ENCODE measurements at places on chromosomes 1 and 21.

GRCh38 chr1:51313961-51314777 is 16.2 kb downstream of the TTC39A start:
- no peak for DNase-seq
- H3K36me3 ChIP-seq, result no peaks in the 10 kb centered on the region
- H3K27me3 ChIP-seq, result no peaks in the 10 kb centered on the region
- no peak overlapping the region for H3K27ac ChIP-seq

- no peak overlapping the region for H3K4me3 ChIP-seq
- DNase-seq, result no peak
- peaks cover 13% of the 10 kb centered on the region for H3K4me1 ChIP-seq
- H3K27me3 ChIP-seq, result no peaks in the 10 kb centered on the region
- H3K36me3 ChIP-seq, result peaks cover 31% of the 10 kb centered on the region
Measured at GRCh38 chr1:30977105-30977504, 68.5 kb upstream of the SDC3 start.

DNA sequence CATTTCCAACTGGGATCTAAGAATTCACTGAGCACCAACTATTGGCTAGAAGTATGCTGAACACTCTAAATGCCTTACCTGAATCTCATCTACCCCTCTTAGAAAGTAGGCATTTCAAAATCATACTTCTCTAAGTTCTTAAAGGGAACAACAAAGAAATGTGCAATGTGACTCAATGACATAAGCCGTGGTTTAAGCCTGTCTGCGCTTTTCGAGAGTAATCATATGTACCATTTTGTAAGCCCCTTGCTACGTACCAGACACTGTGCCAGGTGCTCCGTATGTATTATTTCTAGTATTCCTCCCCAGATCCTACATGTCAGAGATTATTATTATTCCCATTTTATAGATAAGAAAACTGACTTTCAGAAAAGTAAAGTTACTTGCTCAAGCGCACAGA is 454.2 kb downstream of the SETD4 start:
- no peak overlapping the region for H3K27ac ChIP-seq
- no peaks in the 10 kb centered on the region for H3K36me3 ChIP-seq
- H3K4me1 ChIP-seq, result no peaks in the 10 kb centered on the region
- peaks cover 29% of the 10 kb centered on the region for H3K27me3 ChIP-seq
- DNase-seq, result no peak

DNA sequence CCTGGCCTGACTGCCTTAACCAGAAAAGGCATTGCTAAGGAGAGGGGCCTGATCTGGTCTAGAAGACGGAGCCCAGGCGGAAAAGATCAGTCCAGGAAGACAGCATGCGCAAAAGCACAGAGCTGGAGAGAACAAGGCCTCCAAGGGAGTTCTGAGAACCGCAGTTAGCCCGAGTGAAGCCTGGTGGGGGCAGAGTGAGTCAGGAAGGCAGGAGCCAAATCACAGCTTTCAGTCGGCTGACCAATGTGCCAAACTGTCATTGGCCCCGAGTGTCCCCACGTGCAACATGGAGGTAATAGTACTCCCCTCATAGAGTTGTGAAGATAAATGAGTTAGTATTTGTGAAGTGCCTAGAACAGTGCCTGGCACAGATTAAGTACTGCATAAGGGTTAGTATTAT is 1.2 kb upstream of the TSPAN2 start:
- no peak for DNase-seq
- H3K4me1 ChIP-seq, result peaks cover 17% of the 10 kb centered on the region
- H3K4me3 ChIP-seq, result peak overlapping the region; percentile 91
- no peak overlapping the region for H3K27ac ChIP-seq
- H3K27me3 ChIP-seq, result no peaks in the 10 kb centered on the region

DNA sequence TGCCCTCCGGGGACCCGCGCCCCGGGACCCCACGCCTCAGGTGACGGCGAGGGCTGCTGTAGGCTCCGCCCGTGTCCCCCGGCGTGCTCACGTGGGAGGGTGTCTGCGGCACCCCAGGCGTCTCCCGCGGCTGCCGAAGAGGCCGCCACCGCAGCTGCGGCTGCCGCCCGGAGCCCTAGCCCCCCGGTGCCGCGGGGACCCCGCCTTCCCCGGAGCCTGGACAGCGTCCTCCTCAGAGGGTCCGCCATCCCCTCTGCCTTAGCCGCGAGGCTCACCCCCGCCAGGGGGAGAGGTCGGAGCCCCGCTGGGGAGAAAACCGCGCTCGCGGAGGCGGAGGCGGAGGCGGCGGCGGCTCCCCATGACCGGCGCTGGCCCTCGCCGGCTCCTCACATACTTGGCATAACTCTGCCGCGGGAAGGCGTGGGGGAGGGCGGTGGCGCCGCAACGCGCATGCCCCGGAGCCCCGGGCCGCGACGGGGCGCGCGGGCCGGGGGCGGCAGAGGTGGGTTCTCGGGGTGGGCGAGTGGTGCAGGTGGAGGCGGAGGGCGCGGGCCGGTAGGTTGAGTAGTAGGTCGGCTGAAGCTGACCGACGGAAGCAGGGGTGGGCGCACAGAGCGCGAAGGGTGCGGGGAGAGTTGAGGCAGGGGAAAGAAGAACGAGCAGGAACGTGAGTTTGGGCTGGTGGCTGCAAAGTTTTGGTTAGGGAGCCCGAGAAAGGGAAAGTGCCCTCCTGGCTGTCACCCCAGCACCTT is 700 bp upstream of the SYDE2 start:
- peak overlapping the region; percentile 100 for H3K27ac ChIP-seq
- no peaks in the 10 kb centered on the region for H3K36me3 ChIP-seq
- peak overlapping the region; percentile 98 for H3K4me3 ChIP-seq
- no peaks in the 10 kb centered on the region for H3K27me3 ChIP-seq

- H3K4me1 ChIP-seq, result peaks cover 1% of the 10 kb centered on the region
- H3K36me3 ChIP-seq, result no peaks in the 10 kb centered on the region
- H3K27ac ChIP-seq, result no peak overlapping the region
- H3K27me3 ChIP-seq, result peaks cover 14% of the 10 kb centered on the region
Measured at GRCh38 chr1:109716121-109716520, 4.1 kb downstream of the GSTM5 start.

DNA sequence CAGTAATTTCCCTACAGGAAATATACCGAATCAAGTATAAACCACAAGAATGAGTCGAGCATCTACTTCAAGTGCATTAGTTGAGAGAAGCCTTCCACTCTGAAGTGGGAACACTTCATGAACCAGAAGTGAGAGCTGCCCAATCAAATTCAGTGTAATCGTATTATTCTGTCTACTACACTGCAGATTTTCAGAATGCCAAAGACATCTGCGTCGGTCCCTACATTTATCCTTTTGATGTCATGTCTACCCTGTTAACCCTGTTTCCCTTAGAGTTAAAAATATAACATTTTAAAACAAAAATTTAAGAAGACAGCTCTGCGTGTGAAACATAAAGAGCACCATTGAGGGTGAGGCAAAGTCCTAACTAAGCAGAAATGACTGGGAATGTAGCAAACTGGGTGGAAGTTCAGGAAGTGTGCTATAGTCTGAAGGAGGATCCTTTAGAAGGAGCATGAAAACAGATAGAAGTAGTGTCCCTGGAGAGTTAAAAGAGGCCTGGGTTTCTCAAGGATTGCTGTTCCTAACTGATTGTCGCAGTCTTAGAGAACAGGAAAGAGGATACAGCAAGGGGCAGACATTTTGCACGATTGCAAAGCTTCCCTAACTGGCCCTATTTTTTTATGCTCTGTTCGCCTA is 291.2 kb downstream of the PTPRC start:
- no peak overlapping the region for H3K4me3 ChIP-seq
- H3K4me1 ChIP-seq, result peaks cover 2% of the 10 kb centered on the region
- no peaks in the 10 kb centered on the region for H3K27me3 ChIP-seq
- H3K36me3 ChIP-seq, result no peaks in the 10 kb centered on the region
- no peak overlapping the region for H3K27ac ChIP-seq
- no peak for DNase-seq

- H3K36me3 ChIP-seq, result no peaks in the 10 kb centered on the region
- DNase-seq, result no peak
- H3K4me3 ChIP-seq, result no peak overlapping the region
- H3K4me1 ChIP-seq, result no peaks in the 10 kb centered on the region
Measured at GRCh38 chr1:22584001-22584562, 20.8 kb downstream of the EPHA8 start.

- DNase-seq, result no peak
- no peak overlapping the region for H3K4me3 ChIP-seq
- no peak overlapping the region for H3K27ac ChIP-seq
- peaks cover 9% of the 10 kb centered on the region for H3K27me3 ChIP-seq
- peaks cover 6% of the 10 kb centered on the region for H3K4me1 ChIP-seq
- H3K36me3 ChIP-seq, result no peaks in the 10 kb centered on the region
Measured at GRCh38 chr1:240462766-240463395, 149.1 kb downstream of the GREM2 start.

DNA sequence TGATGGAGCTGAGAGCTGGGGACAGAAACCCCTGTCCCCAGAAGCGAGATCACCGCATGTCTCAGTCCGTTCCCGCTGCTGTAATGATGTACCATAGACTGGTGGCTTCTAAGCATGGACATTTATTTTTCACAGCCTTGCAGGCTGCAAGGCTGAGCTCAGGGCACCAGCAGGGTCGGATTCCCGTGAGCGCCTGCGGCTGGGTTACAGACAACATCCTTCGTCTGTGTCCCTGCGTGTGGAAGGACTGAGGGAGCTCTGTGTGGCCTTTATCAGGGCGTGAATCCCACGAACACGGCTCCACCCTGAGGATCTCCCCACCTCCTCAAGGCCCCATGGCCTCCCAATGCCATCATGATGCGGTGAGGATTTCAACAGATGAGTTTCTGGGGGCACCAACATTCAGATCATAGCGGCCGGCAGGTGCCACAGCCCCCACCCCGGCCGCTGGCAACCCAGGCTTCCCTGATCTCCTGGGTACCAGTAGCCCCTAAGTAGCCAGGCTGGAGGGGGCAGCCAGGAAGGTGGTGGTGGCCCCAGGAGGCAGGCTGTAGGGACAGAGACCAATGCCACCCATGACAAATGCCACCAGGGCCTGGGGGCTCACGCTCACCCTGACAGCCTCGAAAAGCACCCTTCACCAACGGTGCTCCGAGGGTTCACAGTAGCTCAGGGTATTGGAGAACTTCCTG is 104.4 kb downstream of the CRYAA start:
- H3K4me3 ChIP-seq, result no peak overlapping the region
- H3K27me3 ChIP-seq, result peaks cover 20% of the 10 kb centered on the region
- no peaks in the 10 kb centered on the region for H3K36me3 ChIP-seq
- peaks cover 2% of the 10 kb centered on the region for H3K4me1 ChIP-seq

- H3K36me3 ChIP-seq, result no peaks in the 10 kb centered on the region
- no peaks in the 10 kb centered on the region for H3K27me3 ChIP-seq
- DNase-seq, result no peak
- H3K4me3 ChIP-seq, result no peak overlapping the region
- no peak overlapping the region for H3K27ac ChIP-seq
Measured at GRCh38 chr1:197367627-197368026, 99.6 kb downstream of the CRB1 start.

DNA sequence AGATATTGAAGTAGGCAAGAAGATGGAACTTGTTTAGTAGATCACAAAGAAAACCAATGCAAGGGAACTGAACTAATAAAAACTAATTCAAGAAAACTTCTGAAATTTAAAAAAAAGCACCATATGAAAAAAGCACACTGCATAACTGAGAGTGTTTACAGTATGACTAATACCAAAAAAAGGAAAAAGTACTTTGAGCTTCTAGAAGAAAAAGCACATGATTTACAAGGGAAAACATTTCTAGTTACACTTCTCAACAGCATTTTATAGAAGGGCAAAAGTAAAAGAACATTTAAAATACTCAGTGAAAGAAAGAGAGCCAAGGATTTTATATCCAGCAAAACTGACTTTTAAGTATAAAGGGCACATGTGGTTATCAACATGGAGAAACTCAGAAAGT is 233.6 kb downstream of the RPS6KC1 start:
- H3K27ac ChIP-seq, result no peak overlapping the region
- H3K4me3 ChIP-seq, result no peak overlapping the region
- no peaks in the 10 kb centered on the region for H3K36me3 ChIP-seq
- no peak for DNase-seq
- H3K4me1 ChIP-seq, result peaks cover 3% of the 10 kb centered on the region

- no peaks in the 10 kb centered on the region for H3K4me1 ChIP-seq
- H3K4me3 ChIP-seq, result no peak overlapping the region
- H3K27me3 ChIP-seq, result peaks cover 24% of the 10 kb centered on the region
Measured at GRCh38 chr1:33624991-33625870, 152.8 kb downstream of the ZSCAN20 start.

- H3K36me3 ChIP-seq, result no peaks in the 10 kb centered on the region
- no peak for DNase-seq
- H3K4me3 ChIP-seq, result no peak overlapping the region
- H3K27ac ChIP-seq, result no peak overlapping the region
- peaks cover 15% of the 10 kb centered on the region for H3K27me3 ChIP-seq
Measured at GRCh38 chr1:86175756-86176155, 19.2 kb upstream of the COL24A1 start.

DNA sequence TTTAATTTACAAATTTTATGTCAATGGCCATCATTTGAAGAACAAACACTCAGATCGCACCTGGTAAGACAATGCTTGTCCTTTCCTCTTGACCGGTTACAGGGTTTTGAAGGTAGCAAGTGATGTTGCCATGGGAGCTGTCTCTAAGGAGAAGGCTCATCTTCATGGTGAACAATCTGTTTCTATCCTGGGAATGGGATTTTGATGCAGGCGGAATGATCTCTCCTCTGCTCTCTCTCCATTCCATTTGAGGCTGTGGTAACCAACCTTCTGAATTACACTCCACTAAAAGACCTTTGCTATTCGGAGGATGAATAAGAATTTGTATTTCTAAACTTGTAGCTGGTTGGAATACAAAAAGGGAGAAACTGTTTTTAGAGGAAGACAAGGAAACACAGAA is 57.9 kb upstream of the SLC5A9 start:
- H3K4me1 ChIP-seq, result peaks cover 16% of the 10 kb centered on the region
- no peak overlapping the region for H3K4me3 ChIP-seq
- no peaks in the 10 kb centered on the region for H3K27me3 ChIP-seq
- peaks cover 2% of the 10 kb centered on the region for H3K36me3 ChIP-seq

GRCh38 chr1:54972436-54972835 is 8.0 kb upstream of the TMEM61 start:
- no peak for DNase-seq
- no peaks in the 10 kb centered on the region for H3K4me1 ChIP-seq
- no peaks in the 10 kb centered on the region for H3K36me3 ChIP-seq
- peaks cover 38% of the 10 kb centered on the region for H3K27me3 ChIP-seq
- no peak overlapping the region for H3K4me3 ChIP-seq

DNA sequence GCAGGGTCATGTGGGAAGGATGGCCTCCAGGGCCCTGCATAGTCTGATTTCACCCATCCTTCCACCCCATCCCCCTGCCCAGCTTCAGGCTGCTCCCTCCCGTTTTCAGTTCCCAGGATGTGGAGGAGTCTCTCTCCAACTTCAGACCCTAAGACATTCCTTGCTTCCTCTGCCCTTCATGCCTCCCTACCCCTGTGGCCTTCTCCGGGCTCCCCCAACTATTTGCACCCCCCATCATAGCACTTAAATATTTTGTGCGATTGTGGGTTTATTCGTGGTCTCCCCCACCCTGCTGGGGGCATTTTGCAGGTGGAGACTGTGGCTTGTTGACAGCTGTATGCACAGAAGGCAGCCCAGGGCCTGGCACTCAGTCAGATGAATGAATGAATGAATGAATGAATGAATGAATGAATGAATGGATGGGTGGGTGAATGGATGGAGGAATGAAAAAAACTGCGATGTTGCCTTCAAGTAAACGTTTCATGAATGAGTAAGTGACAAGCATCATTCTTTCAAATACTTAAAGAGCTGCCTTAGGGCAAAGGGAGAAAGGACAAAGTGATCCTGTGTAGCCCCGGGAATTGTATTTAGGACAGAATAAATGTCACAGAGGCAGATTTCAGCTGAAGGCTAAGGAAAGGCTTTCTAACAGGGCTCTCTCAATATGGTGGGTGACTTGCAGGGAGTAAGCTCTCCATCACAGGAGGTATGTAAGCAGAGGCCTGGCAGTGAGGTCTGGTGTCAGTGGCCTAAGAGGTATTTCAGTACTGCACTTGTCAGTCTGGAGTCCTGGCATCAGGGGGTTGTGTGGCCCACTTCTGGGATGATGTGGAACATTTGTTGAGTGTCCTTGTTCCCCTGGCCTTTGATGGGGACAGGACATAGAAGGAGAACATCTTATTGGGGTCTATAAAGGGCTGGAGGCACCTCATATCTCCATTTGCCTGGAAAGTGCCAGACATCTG is 156.4 kb downstream of the PTPRU start:
- H3K27ac ChIP-seq, result no peak overlapping the region
- H3K36me3 ChIP-seq, result no peaks in the 10 kb centered on the region
- H3K27me3 ChIP-seq, result peaks cover 2% of the 10 kb centered on the region
